ENCODE measurements at places on chromosomes 1 and 21.

DNA sequence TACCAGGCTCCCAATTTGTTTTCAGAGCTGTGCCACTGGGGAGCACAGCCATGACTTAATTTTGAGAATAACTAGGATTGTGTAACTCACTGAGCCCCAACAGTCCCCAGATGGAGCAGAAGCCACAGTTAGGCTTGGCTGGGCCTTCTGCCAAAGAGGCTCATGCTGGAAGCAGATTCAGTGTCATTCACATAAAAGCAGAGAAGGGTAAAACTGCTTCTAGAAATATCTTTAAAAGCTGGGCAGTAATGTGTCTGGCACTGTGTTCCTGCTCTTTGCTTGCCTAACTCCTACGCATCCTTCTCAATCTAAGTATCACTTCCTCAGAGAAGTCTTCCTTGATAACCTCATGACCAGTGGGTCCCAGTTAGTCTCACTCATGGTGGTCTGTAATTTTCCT, 20.3 kb downstream of the STK40 start:
- no peak for DNase-seq

- no peak for DNase-seq
Observed at GRCh38 chr1:89802051-89802450, 18.8 kb upstream of the LRRC8D start.

- DNase-seq: no peak
Observed at GRCh38 chr1:244974106-244974505, 109.8 kb upstream of the HNRNPU start.

DNA sequence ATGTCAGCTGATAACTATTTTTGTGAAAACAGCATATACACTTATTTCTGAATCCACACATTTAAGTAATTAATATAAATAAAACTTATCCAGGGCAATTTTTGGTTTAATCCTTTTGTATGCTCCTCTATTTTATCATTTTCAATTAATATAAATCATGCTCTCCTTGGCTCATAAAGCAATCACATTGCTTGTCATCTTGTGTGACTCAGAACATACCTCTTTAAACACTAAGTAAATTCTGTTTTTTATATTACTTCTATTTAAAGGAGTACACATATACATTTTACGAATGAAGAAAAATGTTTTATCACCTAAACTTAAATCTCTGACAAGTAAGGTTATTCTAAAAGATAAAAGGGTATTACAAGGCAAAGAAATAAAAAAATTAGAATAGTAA, 175.3 kb downstream of the USH2A start:
- no peak for DNase-seq

DNA sequence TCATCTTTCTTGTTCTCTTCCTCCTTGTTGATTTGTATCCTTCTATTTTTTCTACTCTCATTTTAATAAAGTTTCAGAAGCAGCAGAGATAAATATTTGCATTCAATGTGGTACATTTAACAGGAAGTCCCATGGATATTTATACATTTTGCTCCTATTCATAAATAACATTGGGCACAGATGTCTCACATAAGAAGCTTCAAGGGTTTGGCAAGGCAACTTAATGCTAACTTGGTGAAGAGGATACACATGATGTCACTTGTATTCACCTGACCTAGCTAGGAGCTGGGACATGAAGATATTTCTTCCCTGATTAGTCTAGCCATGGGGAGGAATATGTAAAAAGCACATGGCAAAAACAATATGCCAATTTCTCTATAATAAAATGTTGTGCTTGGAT, 65.1 kb upstream of the DUSP10 start:
- DNase-seq: no peak
